ENCODE measurements at places on chromosomes 13 and 19. TPM values are rescaled to one million over a fixed set of nuclear protein-coding genes. Genes with fewer than 3 reads are reported as not detected.

VPS36 gene
- total RNA-seq: 36.7 TPM

ATXN8OS gene
- not detected for total RNA-seq

GAMT gene
- total RNA-seq: 28.8 TPM

SCAF1 gene
- total RNA-seq: 21.7 TPM

MAST1 gene
- 0.36 TPM for total RNA-seq
